ENCODE measurements at places on chromosomes 16 and 17.

DNA sequence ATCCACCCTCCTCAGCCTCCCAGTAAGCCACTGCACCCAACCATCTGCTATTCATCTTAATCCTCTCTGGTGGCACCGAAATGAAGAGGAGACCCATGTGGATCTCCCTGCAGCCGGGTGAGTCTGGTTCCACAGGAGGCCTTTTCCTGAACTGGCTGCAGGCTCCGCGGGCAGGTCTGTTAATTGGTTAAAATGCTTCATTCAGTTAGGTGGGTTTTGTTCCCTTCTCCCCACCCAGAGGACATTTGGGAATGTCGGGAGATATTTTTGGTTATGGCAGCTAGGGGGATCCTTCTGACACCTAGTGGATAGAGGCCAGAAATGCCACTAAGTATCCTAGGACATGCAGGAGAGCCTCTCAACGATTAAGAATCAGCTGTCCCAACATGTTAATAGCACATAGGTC, 16.7 kb downstream of the C16orf54 start:
- DNase-seq, result no peak

GRCh38 chr17:50461550-50462132, 7.0 kb downstream of the CHAD start:
- no peak for DNase-seq

GRCh38 chr16:21646721-21647561, 5.5 kb downstream of the IGSF6 start:
- peak; percentile 54 for DNase-seq

- DNase-seq, result no peak
Measured at GRCh38 chr16:88356124-88356726, 26.5 kb upstream of the ZNF469 start.

DNA sequence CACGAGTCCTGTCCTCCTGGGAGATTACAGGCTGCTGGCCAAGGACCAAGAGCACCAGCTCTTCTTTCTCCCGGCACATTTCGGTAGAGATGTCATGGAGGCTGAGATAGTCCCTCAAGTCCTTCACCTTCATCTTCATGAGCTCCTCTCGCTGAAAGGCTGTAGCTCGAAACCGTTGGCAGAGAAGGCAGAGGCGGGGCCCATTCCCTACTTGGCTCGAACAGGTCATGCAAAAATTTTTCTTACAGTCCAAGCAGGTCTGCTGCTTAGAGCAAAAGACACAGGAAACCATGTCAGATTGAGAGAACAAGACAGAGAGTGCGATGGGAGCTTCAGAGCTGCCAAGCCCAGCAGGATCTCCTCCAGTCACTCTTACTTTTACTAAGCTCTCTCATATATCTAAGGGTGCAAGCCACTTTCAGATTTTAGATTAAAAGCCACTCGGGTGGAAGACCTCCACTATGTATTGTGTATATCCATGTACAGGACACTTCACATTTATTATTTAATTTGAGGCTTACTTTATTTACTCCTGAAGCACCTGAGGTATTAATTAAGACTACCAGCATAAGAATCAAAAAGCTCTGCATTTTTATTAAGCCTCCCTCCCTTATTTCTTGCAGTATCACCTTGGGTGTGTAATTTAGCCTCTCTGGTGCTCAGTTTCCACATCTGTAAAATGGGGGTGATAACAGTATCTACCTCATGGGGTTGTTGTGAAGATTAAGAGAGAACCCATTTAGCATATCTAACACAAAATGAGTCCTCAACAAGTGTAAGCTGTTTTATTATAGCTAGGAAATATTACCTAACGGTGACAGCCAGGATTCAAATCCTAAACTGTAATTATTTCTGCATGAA, 41.4 kb downstream of the LIG3 start:
- DNase-seq, result no peak

- no peak for DNase-seq
Measured at GRCh38 chr16:143047-143446, 4.6 kb upstream of the NPRL3 start.

DNA sequence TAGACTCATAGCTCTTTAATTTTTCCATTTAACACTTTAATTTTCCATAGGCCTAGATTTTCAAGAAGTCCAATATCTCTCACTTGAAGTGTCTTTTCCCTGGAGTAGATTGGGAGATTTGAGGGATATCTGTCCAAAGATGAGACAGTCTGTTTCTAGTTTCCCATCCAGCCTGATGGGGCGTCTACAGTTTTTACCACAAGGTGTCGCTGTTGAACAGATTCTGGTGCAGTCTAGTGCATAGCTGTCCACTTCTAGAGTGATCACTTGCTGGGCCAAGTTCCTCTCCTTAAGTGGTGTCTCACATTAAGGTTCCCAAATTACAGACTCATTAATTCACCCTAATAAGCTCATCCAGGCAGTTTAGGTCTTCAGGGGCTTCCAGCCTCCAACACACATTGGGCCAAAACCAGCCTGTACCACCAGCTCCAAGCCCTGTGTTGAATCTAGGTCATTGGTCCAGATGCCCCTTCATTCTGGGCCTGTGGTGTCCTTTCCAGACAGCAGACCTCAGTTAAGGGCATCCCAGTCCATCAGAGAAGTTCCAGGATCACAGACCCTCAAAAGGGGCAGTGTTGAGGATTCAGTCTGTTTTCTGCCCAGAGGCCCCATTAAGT, 9.4 kb downstream of the SNX20 start:
- DNase-seq, result peak; percentile 26

DNA sequence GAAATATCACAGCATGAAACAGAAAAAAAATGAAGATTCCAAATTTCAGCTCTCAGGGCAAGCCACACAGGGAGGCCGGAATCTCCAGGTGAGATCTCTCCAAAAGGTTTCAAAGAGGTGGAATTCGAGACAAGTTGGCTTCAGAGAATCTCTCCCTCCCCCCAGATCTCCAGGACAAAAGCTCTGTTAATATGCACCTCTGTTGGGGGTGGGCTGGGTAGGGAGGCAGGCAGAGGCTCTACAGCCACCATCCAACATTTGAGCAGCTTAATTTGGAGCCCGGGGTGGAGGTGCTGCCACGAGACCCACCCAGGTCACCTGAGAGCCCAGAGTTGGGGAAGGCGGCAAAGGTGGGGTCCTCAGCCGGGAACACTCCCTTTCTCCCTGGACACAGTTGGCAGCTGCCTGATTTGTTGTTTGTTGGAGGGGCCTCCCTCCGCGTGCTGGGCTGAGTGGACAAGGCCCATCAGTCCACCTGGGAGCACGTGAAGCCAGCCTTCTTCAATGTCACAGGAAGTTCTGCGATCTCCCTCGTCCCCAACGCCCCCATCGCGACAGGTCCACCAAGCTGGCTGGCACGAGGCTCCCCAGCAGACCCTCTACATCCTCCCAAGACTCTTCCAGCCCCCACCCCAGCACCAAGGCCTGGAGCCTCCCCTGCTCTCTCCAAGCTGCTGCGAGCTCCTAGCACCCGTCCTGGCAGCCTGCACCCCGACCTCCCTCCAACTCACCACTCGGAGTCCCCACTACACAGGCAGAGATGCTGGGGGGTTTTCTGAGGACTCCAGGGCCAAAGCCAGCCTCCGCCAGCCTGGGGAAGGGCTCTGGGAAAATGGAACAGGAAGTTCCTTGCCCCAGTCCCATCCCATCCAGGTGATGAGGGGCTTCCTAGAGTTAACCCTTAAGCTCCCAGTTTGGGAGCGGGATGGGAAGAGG, at the start of gene ZSCAN10:
ZSCAN10 (minus strand) TSS at position 836 of the 936 bp plus-strand sequence. CDS start 6,357 bp downstream, outside the sequence.
- no peak for DNase-seq

DNA sequence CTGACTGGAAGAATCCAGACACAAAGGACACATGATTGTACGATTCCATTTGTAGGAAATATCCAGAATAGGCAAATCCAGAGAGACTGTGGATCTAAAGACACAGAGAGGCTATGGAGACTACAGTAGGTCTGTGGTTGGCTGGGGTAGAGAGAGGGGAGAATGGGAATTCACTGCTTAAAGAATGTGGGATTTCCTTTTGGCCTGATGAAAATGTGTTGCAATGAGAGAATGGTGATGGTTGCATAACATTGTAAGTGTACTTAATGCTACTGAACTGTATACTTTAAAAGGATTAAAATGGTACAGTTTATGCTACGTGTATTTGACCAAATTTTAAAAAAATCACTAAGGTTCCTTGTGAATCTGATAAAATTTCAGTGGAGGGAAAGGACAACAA, 62.1 kb downstream of the GPRC5B start:
- no peak for DNase-seq

- DNase-seq, result no peak
Measured at GRCh38 chr16:50297301-50298074, 31.1 kb downstream of the ADCY7 start.

- no peak for DNase-seq
Measured at GRCh38 chr16:17448640-17449638, 21.8 kb downstream of the XYLT1 start.

DNA sequence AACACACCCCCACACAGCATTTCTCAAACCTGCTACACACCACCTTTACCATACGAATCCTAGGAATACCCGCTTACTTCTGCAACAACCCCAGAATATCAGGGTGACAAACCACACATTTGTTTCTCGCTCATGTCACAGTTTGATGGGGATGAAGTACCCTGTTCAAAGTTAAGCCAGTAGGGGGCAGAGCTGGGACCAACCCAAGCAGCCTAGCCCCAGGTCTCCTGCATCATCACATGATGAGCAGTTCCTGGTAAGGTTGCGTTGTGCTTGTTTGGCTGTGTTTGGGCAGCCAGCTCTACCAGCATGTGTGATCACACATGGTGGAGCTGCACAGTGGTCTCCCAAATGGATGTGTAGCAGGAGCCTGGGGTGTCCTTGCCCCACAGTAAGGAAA, 103.6 kb upstream of the C16orf82 start:
- no peak for DNase-seq

DNA sequence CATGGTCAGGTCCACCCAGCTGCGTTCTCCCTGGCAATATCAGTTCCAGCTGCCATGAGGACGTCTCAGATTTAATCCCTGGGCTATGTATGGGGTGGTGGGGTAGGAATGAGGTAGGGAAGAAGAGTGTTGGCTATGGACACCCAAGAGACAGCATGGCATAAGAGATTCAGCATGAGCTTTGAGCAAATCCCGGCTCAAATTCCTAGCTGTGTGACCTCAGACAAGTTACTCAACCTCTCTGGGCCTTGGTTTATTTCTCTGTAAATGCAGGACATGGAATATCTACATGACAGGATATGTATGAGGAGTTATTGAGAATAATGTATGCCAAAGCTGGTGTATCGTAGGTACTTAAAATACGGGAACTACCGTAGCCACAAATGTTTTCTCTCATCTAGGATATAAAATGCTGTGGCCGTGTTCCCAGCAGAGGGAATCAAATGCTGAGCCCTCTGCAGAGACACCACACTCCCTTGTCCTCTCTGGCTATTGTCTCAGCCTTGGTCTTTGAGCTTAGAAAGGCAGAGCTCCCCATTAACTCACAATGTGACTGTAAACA, 17.8 kb upstream of the LHX1 start:
- no peak for DNase-seq

DNA sequence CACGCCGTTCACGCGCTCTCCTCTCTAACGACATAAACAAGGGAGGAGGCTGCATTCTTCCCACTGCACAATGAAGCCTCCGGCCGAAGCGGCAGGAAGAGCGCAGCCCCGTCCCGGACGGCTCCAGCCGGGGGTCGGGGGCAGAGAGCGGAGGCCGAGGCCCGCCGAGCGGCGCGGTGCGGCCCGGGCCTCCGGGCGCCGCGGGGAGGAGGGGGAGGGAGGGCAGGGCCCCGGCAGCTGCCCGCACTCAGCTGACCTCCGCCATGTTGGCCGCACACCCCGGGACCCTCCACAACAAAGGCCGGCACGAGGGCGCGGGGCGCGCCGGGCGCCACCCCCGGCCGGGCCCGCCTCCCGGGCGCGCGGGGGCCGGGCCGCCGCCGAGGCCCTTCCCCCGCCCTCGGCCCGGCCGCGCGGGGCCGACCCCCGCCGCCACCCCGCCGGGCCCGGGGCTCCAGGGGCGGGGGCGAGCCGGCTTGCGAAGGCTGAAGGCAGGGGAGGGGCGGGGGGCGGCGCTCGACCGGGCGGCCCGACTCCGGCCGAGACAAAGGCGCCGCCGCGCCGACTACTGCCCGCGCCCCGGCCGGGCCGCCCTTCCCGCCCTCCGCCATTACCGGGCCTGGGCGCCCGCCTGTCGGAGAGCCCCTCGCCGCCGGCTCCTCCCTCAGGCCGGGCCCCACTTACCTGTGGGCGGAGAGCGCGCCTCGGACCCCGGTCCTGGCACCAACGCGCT, 527 bp downstream of the SIAH1 start:
- DNase-seq, result no peak

- DNase-seq, result peak; percentile 51
Measured at GRCh38 chr17:8163978-8164814, 1.4 kb upstream of the VAMP2 start.

DNA sequence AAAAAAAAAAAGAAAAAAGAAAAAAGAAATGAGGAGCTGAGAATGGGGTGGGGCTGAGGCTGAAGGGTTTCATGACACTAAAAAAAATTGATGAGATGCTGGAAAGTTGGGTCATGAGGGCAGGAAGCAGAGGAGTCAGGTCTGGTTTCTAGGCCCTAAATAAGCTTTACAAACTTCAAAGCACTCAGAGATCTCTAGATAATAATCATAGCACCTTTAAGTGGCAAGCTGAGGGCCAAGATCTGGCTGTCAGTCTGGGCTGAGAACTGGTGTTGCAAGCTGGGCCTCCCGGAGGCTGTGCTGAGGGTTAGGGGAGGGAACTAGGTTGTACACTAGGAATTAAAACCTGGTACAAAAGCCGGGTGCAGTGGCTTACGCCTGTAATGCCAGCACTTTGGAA, 6.4 kb downstream of the ZNF764 start:
- DNase-seq, result peak; percentile 50

- DNase-seq, result no peak
Measured at GRCh38 chr17:50115756-50116155, 14.2 kb downstream of the SAMD14 start.

GRCh38 chr17:18166894-18167293, 16.7 kb upstream of the ALKBH5 start:
- DNase-seq, result no peak

GRCh38 chr16:56198006-56198754, 6.9 kb downstream of the GNAO1 start:
- no peak for DNase-seq

DNA sequence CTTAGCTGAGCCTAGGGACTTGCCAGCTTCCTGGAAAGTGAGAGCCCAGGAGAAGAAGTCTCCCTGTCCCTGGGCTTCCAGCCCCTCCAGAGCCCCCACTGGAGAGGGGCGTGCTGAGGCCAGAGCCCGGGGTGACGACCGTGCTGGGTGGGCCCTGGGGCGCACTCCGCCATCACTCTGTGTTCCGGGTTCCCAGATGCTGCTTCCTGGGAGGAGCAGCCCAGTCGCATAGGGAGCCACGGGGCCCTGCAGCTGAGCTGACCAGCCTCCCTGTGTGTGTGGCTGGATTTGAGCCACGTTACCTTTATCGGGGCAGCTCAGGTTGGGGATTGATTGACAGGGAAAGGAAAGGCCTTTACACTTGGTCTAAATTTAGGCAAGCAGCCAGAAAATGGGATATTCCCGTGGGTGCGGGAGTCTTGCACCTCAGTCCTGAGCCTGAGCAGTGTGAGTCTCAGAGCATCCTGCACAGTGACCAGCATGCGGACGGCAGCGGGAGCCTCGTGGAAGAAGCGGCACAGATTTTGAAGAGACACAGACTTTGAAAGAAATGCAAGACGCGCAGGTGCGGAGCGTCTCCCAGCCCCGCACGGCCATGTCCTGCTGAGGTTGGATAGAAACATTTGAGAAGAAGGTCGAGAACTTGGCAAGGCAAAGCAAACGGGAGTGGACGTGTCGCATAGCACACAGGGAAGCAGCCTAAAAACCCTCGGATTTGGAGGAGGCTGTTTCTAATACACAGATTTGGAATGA, 51.3 kb upstream of the ZNF750 start:
- DNase-seq, result no peak

All from stimulated activated CD4-positive, alpha-beta T cell treated with anti-CD3 and anti-CD28 coated beads, TNF-alpha, amount 100 ng/mL, for 4 hours (primary cell).